Caco-2 (cell line): ENCODE measurements at places on chromosomes 6 and 20.

DNA sequence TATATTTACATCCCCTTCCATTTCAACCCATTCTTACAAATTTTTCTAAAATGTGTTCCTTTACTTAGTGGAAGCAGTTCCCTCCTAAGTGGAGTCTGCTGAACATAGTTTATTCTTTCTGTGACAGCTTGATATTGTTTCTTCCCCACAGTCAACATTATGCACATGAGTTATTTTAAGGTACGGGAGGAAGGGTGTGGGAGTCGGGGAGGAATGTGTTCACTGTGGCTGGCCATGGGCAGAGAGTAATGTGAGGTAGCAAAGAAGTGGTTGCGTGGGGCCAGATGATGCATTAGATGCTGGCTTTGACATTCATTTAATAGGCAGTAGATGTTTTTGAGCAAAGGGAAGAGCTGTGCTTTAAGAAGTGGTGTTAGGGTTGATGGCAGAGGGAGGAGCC, 98.5 kb downstream of the ARMC2 start:
- DNase-seq = no peak

DNA sequence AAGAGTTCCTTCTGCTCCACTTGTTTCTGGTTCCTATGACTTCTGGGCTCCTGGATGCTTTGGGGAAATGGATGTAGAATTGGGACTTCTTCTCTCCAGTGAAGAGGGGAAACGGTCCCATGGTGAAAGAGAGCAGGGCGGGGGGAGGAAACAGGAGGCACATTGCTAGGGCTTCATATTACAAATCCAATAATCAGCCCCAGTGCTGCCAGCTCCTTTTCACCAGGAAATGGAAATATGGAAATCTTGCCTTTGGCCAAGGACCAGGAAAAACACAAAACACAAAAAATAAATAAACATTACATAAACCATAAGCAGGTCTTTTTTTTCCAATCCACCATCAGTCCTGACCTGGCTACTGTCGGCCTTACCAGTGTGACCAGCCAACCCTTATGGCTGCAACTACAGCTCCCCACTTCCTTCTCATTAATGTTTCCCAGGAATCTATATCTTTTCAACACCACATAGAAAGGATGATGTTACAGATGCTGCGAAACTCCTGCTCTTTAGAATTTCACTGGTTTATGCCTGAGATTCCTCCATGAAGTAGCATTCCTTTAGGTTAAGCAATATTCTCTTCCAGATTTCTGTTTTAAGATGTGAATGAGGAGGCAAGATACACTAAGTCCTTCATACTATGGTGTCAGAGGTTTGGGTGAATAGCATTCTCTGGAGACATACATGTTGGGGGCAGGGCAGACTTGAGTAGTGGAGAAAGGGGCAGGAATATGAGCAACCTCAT, 2.0 kb downstream of the PI3 start:
- no peak for DNase-seq

DNA sequence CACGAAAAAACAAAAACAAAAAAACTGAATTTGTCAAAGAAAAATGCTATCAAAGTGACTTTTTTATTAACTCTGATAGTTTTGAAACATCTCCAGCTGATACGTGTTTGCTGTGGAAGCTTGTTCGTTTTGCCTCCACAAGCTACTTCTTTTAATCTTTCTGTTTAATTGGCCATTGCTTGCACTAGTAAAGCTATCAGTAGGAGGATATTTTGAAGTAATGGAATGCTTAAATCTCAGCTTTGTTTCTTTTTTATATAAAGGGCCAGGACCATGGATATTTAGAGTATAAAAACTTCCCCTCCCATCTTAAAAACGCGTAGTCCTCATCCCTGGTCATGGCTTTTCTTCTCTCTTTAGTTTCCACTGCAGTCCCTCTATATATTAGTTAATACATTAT, 344.0 kb downstream of the NKAIN2 start:
- DNase-seq = no peak

- DNase-seq = no peak
These were observed 85.2 kb downstream of the KIF16B start for GRCh38 chr20:16488086-16488485.

DNA sequence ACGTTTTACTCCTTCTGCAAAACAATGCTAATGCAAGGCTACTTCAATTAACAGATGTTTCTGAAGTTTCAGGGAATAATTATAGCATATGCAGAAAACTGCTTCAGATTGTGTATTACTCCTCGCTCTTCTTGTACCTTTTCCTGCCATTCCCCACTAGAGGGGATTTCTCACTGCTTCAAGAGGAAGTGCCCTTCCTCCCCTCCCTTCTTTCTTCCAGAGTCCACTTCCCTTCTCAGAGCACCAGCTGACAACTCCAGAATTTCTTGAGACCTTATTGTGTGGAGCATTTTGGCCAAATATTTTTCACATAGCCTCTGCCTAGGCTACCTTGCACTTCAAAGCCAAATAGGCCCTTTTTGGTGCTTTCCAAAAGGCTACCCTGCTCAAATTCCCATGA, 12.7 kb upstream of the MCUR1 start:
- DNase-seq = no peak

DNA sequence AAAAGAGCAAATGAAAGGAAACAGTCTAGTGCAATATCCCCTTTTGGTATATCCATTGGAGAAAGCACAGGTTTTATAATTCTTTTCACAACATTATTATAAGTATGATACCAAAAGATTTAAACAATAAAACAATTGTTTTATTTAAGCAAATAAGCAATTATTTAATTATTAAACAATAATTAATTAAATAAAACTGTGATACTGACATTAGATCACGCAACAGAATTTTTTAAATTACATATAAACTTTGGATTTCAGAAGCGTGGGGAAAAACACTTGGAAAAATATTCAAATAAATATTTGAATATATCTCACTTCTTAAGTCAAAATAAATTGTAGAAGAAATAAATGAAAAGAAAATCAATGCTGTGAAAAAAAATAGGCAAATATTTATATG, 76.2 kb upstream of the STXBP5 start:
- DNase-seq = no peak

- DNase-seq = no peak
These were observed 175.8 kb downstream of the GMPR start for GRCh38 chr6:16414205-16414604.
